ENCODE measurements at places on chromosomes 12 and 14.

- peak; percentile 42 for DNase-seq
These were observed 1141.2 kb upstream of the TMEM132C start for GRCh38 chr12:127125607-127126259.

DNA sequence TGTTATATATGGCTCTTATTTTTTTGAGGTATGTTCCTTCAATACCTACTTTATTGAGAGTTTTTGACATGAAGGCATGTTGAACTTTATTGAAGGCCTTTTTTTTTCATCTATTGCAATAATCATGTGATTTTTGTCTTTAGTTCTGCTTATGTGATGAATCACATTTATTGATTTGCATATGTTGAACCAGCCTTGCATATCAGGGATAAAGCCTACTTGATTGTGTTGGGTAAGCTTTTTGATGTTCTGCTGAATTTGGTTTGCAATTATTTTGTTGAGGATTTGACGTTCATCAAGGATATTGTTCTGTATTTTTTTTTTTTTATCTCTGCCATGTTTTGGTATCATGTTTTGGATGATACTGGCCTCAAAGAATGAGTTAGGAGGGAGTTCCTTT, 15.2 kb upstream of the ART4 start:
- no peak for DNase-seq

DNA sequence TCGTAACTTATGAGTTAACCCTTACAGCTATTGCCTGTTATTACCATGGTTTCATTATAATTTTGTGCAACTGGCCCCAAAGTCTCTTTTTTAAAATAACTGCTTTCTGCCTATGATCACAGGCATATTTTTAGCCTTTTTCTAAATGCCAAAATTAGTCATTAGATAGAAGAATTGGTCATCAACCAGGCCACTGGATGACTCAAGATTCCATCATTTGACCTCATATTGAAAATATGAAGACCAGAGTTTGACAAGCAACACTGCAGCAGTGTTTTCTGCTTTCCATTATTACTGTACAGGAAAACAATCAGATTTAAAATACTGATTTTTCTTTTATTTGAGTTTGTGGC, 54.7 kb upstream of the OTOGL start:
- no peak for DNase-seq

GRCh38 chr12:55935738-55936151, 4.8 kb downstream of the DGKA start:
- DNase-seq: no peak

GRCh38 chr14:21016413-21017190, 8.3 kb downstream of the NDRG2 start:
- DNase-seq: no peak
